ENCODE measurements at places on chromosomes 4 and X.

GRCh38 chr4:8615921-8616787, 23.6 kb downstream of the CPZ start:
- DNase-seq = no peak

DNA sequence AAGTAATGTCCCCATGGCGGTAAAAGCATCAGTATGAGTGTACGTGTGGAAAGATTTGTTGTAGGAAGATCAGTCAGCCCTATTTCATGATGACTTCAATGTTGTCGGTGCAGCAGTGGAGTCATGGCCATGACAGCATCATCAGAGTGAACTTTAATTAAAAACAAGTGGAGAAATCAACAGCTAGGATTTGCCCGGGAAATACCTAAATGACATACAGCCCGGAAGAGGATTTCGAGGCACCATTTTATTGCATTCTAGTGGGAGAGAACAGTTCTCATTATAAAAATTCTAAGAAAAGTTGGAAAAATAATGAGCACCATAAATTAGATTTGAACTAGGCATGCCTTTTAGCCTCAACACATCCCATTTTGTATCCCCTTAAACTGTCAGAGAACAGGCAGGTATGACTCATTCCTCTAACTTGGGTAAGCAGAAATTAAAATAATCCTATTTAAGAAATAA, 170.1 kb downstream of the SHROOM3 start:
- DNase-seq = no peak

DNA sequence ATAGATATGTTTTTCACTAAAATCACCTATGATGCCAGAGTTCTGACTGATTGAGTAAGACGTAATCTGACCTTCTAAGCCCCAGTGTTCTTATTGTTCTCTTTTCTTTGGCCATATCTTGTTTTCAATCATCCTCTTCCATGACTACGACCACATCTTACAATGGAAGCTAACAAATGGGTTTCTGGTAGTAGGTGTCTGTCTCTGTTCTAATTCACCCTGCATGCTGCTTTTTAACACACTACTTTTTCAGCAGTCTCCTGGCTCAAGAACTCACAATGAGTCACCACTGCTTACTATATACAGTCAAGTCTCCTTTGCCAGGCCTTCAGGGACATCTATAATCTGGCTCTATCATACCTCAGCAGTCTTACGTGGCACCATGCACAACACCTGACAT, 146.1 kb downstream of the NEXMIF start:
- DNase-seq = no peak

GRCh38 chrX:48025561-48025960, 18.8 kb downstream of the SPACA5 start:
- DNase-seq = peak; percentile 39

DNA sequence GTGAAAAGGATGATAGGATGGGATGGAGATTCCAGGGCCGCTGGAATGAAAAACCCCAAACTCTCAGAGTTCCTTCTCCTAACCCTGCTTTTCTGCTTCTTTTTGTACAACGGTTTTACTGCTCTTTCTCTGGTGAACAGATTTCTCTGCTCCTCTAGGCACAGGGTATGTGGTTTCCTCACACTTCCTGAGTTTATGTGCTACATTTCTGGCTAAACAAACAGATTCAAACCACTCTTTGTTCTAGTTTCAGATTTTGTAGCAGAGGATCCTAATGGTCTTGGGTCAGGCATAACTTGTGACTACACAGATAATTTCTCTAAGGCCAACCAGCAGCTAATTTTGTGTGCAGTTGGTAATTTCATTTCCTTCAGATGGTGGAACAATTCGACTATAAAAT, 52.6 kb downstream of the OSTC start:
- no peak for DNase-seq

DNA sequence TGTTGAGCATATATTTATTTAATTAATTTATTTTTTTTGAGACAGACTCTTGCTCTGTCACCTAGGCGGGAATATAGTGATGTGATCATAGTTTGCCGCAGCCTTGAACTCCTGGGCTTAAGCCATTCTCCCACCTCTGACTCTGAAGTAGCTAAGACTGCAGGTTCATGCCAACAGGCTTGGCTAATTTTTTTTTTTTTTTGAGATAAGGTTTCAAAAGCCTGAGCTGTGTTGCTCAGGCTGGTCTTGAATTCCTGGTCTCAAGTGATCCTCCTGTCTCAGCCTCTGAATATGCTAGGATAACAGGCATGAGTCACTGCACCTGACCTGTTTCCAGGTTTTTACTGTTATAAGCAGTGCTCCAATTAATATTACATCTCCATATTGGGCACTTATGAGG, 4.8 kb downstream of the ADD1 start:
- DNase-seq = no peak

GRCh38 chrX:134502686-134503085, 42.7 kb downstream of the HPRT1 start:
- no peak for DNase-seq

DNA sequence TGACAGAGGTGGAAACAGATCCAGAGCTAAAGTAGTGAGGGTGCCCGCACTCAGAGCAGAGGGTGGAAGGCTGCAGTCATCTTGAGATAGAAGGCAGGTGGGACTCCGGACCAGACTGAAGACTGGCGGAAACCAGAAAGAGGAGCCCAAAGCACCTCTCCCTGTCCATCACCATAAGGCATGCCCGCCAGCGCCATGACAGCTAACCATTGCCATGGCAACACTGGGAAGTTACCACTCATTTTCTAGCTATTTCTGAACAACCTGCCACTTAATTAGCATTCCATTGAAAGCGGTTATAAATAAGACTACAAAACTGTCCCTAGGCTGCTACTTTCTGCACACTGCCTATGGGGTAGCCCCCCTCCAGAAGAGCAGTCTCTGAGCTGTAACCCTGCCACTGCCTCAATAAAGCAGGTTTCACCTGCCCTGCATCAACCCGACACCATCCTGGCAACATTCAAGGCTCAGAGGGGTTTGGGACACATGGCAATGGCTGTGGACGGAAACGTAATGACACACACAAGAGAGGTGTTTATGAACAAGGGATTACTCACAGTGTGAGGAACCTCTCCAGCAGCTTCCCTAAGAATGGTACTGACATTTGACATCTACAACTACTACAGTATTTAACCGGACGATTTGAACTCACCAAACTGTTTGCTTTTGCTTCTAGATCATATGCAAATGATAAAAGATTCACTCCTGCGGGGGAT, 27.8 kb upstream of the FGFBP2 start:
- no peak for DNase-seq

GRCh38 chr4:6601661-6602250, 26.8 kb downstream of the MAN2B2 start:
- DNase-seq = no peak

GRCh38 chr4:189050643-189051042, 890.0 kb upstream of the FRG1 start:
- DNase-seq = no peak

- DNase-seq = no peak
These were observed 48.4 kb upstream of the PAK3 start for GRCh38 chrX:111047575-111047974.

DNA sequence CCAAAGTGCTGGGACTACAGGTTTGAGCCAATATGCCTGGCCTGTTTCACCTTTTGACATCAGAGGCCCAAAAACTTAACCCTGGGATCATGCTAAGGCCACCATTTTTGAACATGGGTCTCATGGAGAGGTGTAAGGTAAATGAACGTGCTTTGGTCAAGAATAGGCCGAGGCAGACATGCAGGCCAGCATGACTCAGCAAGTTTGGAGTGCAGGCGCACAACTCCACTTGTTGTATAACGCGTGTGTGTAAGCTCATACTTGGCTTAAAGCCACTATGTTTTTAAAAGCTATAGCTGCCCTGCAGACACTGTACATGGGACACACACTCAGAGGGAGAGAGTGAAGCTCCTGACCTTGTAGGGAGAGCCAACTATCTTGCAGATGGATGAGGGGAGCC, 43.8 kb upstream of the HPSE start:
- no peak for DNase-seq

- no peak for DNase-seq
These were observed 28.4 kb upstream of the TNIP3 start for GRCh38 chr4:121192480-121192879.

DNA sequence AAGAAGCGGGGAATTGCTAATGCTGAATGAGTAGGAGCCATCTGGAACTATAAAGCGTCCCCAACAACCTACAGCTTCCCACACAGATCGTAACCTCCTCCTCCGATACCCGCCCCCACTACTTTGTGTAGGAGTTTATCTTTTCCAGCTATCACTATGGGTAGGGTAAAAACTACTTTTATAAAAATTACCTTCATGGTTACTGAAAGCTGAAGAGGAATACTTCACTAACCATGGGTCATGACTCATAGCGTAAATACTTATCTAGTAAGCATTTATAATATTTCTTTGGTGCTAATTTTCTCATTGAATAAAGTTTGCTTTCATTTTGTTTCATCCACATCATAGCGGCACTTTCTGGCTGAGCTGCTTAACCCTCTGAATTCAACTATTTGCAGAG, 79.4 kb upstream of the TNIP3 start:
- DNase-seq = peak; percentile 30

- no peak for DNase-seq
These were observed 8.8 kb downstream of the HPGDS start for GRCh38 chr4:94333866-94334265.

DNA sequence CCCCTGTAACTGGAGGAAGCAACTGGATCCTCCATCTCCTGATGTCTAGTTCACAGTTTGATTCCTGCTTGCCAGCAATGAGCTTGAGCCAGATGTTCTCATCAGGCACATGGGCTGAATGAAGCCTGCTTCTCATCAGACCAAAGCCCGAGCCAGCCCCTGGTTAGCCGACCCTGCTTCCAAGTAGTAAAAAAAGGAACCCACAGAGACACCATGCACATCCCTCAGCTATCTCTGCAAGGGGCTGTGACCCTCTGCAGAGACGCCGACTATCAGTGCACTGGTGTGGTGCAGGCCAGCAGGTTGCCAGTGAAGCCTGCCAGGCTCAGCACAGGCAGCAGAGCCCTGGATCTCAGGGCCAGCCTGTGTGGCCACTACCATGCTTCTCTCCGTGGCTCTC, 2.8 kb downstream of the DCTD start:
- no peak for DNase-seq

- DNase-seq = no peak
These were observed 126.3 kb upstream of the KLF3 start for GRCh38 chr4:38537666-38538065.

DNA sequence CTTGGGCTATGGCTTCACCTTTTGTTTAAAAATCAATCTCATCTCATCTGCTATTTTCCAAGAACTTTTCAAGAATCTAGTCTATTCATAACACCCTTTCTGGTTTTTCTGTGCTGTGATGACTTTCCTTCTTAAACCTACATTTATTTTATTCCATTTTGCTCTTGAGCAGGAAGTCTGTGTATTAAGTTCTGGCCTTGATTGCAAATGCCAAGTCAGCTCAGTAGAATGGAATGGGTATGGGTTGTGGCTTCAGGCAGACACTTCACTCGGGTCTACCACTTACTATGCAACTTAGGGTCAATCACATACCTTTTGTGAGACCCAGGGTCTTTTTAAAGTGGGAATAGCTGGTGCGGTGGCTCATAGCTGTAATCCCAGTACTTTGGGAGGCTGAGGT, 522.3 kb downstream of the TRIML1 start:
- no peak for DNase-seq

DNA sequence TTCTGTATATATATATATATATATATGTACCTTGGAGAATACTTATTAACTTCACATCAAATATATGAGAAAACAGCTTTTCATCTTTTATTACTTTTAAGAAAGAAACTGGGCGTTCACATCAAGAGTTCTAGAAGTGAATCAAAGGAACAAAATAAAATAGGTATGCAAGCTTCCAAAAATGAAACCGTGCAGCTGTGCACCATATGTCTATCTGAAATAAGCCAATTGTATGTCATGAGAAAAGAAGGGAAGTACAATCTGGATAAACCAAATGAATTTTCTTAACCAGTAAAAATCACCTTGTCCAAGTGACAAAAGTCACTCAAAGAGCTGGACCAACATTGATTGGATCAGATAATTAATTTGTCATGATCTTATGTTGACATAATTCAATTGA, 405.4 kb upstream of the TECRL start:
- no peak for DNase-seq

DNA sequence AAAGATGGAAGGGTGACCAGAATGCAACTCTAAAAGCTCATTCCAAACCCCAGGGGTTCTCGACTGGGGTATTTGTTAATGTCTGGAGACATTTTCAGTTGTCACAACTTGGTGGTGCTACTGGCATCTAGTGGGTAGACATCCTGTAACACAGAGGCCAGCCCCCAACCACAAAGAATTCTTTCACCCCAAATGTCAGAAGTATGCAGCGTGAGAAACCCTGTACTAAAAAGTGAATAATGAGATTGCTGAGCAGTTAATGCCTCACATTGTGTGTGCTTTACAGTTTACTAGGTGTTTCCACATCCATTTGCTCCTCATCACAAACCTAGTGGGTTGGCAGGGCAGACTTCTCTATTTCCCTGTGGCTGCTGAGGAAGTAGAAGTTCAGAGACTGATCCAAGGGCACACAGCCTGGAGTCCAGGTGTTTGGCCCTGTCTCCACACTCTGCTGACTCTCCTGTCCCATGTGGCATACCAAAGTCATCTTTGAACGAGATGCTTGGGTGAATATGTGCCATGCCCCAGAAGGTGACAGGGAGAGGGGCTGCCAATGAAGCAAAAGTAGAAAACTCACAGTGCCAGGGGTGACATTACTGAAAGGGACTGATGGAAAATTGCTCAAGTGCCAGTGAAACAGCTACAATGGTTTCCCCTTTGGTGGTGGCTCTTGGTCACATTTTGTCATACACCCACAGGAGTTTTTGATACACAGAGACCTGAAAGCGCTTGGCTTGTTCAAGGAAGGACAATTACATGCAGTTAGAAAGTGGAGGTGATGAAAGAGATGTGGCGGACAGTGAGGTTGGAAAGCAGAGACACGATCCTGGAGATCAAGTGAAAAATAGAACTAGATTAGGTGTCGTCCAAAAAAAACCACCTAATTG, 10.1 kb upstream of the TMEM154 start:
- DNase-seq = no peak

GRCh38 chr4:68582339-68582717, 6.2 kb upstream of the UGT2B17 start:
- DNase-seq = no peak

DNA sequence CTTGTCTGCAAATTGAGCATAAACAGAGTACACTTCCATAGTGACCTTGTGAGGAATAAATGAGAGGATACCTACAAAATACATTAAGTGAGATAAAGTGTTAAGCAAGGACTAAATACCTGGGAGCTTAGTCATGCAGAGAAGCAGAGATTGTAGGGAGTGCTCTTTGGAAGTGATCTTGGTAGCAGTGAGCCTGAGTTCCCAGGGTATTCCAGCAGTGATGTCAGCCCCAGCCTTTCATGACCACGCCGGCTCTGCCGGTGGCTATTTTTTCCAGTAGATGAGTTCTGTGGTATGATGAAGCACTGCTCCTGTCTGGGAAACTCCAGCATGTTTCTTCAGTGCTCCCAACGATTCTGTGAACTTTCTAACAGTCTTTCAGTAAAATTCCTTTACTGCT, 391.5 kb upstream of the IGFBP7 start:
- DNase-seq = no peak

- DNase-seq = no peak
These were observed 150.1 kb downstream of the KLF8 start for GRCh38 chrX:56382278-56382677.
